ENCODE measurements at places on chromosomes 16 and 17. TPM values are rescaled to one million over a fixed set of nuclear protein-coding genes. Genes with fewer than 3 reads are reported as not detected.
A peak's percentile ranks its signal among the peaks of the same experiment; 100 is the strongest.

GRCh38 chr17:1511756-1512321 is 4.6 kb downstream of the INPP5K start:
- DNase-seq = peak; percentile 50

- no peak for DNase-seq
These were observed 51.6 kb upstream of the CORO6 start for GRCh38 chr17:29674281-29674680.

GRCh38 chr17:49821916-49822315 is 26.0 kb downstream of the TAC4 start:
- no peak for DNase-seq

DNA sequence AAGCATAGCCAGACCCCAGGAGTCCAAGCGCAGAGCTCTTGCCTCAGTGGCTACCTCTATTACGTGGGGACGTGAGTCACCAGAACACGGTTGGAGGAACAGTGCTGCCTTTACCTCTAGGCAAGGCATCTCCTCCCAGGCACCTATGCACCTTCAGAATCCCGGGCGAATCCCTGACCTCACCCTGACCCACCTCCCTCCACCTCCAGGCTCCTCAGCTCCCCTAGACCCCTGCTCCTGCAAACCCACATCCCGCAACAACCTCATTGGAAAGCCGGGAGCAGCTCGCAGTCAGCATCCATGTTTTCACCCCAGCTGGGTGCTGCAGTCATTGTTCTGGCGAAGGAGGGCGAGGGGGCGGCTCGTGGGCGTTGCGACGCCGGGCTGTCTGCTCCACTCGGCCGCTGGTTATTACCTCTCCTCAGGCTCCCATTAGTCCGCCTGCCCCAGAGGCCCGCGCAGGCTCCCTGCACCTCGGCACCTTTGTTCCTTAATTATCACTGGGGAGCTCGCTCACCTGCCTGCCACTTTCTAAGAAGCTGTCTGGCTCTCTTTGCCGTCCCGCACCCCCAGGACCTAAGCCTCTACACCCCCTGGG is 24.6 kb upstream of the DLX4 start:
- DNase-seq = no peak

DNA sequence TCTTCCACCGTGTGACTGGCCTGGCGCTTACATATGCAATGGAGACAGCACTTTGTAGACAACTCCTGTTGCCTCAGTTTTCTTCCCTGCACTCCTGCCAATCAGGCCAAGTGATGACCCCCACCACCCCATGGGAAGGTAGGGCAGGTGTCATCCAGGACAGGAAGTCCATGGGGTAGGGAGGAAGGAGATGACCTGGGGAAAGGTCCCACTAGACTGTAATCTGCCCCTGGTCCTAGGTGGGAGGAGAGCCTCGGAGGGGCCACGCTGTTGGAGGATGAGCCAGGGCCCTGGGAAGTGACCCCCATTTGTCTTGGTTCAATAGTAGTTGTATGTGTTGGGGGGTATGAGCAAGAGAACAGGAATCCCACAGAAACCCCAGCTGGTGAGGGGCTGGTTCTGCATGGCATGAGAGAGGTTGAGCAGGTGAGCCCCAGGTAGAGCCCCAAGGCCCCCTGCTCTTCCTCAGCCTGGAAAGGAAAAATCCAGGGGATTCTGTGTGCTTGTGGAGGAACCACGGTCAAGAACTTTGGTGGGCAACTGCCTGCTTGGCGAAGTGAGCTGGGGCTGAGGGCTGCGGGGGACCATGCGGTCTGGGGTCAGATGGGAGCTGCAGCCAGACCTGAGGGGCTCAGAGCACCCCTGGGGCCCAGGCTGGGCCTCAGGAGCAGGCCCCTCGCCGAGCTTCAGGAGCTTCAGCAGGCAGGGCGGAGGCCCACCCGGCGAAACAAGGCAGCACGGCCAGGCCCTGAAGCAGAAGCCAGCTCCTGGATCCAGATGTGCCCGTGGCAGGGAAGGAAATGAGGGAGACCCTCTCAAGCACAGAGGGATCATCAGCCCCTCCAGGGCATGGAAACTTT is 50.7 kb downstream of the NT5M start:
- DNase-seq = no peak

- no peak for DNase-seq
These were observed 38.2 kb downstream of the PSME3IP1 start for GRCh38 chr16:57147381-57148221.

DNA sequence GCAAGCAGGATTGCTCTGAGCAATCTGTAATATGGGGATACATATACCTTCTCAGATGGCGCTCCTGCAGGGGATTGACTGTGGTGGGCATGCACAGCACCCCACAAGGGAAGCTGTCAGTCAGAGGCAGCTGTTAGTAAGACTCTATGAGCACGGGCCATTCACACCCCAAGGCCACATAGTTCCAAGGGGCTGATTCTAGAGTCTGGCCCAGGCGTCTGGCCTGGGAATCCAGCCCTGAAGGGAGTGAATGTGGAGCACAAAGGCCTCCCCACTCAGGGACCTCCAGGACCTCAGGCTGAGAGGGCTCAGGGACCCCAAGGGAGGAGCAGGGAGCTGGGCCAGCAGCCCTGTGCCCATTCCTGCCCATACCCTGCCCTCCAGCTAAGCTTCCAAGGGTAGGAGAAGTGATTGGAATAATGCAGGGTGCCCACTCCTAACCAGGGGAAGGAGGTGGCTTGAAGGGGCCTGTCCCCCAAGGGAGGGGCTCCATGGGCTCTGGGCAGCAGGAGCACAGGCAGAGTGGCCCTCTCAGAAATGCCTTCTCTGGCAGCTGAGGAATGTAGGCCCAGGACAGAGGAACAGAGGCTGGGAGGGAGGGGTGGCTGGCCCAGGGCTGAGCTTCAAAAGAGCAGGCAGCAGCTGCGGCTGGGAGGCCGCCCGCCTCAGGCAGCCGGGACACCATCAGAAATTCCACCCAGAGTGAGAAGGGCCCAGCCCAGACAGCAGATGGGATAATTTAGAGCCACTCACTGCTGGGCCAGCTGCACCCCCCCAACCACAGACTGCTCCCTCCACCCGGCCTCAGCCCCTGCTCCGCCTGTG is 48.9 kb upstream of the MRPS23 start:
- peak; percentile 53 for DNase-seq

- no peak for DNase-seq
These were observed 31.6 kb downstream of the ARHGAP17 start for GRCh38 chr16:24983561-24983960.

GRCh38 chr16:4138713-4139112 is 22.5 kb upstream of the ADCY9 start:
- DNase-seq = no peak

GRCh38 chr16:75172578-75172977 is 24.3 kb downstream of the ZFP1 start:
- no peak for DNase-seq

DNA sequence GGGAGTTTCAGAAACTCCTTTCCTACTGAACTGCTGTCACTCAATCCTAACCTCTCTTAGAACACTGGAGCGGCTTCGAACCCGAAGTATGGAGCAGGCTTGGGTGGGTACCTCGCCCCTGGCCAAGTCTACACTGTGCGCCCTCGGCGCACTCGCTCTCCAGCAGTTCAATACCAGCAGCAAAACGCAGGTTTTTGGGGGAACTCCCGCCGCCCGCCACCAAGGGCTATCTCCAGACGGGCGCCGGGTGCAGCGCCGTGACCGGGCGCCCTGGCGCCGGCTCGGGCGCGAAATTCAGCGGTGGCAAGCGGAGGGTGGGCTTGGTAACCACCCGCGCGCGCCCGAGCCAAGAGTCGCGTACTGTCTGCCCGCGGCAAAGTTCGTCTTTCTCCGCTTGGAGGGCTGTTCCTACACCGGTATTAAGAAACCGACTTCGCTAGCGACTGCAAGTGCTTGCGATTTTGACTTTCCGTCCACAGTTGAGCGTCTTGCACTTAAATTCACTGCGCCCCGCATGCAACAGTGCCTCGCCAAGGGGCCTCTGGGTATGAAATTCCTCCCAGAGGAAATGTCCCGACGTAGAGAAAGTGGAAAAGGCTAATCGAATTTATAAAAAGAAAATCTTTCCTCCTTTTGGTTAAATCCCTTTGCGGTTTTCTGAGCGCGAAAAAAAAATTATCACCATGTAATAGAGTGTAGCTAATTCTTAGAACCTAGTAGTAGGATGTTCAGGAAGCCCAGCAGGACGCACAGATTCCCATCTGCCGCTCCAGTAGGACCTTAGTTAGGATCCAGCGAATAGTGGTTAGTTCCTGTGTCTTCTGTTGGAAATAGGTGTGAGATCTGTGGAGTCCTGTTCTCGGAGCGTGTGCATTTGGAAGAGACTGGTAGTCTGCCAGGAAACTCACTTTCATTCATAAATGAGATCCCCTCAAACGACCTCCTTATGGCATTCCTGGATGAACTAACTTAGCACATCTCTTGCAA is 5.0 kb upstream of the SALL1 start:
- no peak for DNase-seq

DNA sequence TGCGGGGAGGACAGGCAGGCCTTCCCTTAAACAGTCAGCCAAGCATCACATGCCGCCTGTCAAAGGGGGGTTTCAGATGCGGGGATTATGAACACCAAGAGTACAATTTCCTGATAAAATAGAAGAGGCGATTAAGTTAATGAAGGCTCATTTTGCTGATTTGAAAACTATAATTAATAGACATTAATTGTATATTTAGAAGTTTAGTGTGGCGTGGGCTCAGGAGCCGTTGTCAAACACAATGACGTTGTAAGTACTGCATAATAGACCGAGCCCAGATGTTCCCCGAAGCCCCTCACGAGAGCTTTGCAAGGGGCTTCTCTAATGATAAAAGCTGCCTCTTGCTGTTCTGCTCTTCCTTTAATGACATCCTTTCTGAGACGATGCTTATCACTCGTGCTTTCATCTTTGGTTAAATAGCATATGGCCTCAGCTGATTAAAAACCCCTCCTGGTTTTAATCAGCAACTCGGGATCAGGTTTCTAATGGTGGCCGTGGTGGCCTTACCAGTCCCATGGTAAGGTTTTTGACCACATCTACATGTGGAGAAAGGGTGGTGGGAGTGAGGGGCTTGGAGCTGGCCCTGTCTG is 28.2 kb downstream of the SNX20 start:
- no peak for DNase-seq

DNA sequence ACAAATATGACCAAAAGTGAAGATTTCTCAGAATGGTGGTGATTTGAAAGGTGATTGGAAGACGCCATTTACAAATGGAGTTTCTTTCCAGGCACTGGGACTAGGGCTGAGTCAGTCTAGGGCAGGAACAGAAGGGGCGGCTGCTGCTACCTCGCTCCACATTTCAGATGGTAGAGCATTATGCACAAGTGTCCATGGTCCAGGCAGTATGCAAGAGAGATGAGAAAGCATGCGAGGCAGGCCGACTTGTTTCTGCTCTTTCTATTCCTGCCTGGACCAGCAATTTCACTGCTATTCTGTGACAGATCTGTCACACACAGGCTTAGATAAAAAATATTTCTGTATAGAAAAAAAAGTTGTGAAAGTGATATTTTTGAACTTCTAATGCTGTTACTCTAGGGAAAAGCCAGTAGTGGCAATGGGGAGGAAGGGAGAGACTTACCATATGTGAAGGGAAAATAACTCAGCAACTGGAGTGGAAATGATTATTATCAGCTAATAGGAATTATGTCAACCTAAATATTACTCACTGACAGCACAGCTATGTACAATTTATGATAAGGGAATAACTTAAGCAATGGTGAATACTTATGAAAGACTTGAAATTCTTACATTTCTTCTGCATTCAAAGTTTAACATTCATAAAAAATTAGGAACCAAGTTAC is 134.7 kb upstream of the NETO2 start:
- DNase-seq = no peak

GRCh38 chr16:69890114-69890891 is 60.8 kb upstream of the CLEC18A start:
- DNase-seq = peak; percentile 22

GRCh38 chr16:23016368-23016767 is 132.9 kb downstream of the USP31 start:
- no peak for DNase-seq

Gene HP
- 27.5 TPM for total RNA-seq

Gene MYH13
- not detected for total RNA-seq

Gene KCNH4
- total RNA-seq = 0.06 TPM

Gene ABCC6
- total RNA-seq = 27.5 TPM

Gene ELMO3
- 68.3 TPM for total RNA-seq

Data from mucosa of gallbladder (tissue), 1 donor.